Stimulated activated CD8-positive, alpha-beta memory T cell treated with anti-CD3 and anti-CD28 coated beads, Interleukin-4, amount 100 ng/mL, for 1 hour (primary cell): ENCODE measurements at places on chromosomes 1 and 21.

DNA sequence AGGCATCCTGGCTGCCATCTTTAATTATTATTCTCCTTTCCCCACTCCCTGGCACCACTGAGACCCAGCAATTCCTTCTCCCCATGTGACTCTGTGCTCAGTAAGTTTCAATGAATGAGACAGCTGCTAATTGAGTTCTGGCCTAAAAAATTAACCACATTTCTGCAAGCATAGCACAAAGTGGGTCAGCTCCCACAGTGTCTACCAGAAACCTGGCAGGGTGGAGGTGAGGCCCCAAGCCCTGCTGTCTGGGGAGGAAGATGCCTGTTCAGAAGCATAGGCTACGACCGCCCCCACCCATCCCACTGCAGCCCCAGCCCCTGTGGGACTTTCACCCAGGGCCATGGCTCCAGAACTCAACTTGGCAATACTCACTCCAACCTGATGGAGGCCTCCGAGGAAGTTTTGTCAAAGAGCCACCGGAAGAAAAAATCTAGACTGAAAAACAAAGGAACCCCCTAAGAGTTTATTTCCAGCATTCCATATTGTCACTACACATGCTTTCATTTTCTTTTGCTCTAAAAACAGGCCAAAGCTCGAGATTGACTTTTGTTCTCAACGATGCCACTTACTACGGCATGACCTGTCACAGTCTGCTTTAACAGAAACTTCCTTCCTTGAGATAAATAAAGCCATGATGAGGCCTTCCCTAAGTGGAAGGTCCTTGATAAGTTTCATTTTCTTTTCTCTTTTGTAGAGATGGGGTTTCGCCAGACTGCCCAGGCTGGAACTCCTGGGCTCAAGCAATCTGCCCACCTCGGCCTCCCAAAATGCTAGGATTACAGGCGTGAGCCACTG is 26.5 kb downstream of the TMEM63A start:
- DNase-seq = no peak

- no peak for DNase-seq
Measured at GRCh38 chr1:217718873-217719272, 87.7 kb downstream of the SPATA17 start.

DNA sequence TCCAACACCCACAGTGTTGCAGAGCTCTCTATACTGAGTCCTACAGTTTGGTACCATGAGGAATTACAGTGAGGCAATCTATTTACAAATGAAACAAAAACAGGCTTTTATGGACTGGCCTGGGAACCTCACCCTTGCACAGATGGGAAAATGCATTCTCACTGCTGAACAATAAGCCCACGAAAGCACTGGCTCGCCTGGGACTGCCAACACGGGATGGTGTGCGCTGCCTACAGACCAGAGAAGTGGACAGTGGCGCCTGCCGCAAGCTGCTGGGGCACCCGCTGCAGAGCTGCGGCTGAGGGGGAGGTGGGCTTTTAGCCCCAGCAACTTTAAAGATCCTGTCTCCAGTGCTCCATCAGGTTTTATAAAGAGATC is 28.5 kb upstream of the ABCG1 start:
- no peak for DNase-seq

DNA sequence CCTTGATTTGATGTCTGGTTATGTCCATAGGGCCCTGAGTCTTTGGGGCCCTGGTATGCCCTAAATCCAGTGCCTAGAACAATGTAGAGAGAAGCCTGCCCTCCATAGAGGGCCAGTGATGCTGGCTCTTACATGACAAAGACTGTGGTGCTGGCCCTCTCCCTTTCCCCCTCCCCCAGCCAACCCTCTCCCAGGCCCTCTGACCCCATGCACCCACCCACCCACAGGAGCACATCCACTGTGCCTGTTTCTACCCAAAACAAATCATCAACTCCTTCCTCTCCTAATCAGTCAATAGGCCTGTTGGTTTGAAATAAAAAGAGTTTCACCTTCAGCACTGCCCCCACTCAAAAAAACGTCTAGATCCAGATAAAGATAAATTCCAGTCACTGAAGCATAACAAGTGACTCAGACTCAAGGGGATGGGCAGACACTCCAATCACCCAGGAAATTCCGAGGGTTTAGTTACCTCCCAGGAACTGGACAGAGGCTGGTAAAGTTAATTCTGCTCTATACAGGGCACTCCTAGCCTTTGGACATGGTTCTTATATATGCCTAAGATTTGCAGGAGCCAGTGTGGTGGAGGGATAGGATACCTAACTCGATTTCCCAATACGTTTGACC is 144.8 kb upstream of the VANGL1 start:
- DNase-seq = no peak

GRCh38 chr1:197958438-197959305 is 41.5 kb downstream of the LHX9 start:
- DNase-seq = no peak

DNA sequence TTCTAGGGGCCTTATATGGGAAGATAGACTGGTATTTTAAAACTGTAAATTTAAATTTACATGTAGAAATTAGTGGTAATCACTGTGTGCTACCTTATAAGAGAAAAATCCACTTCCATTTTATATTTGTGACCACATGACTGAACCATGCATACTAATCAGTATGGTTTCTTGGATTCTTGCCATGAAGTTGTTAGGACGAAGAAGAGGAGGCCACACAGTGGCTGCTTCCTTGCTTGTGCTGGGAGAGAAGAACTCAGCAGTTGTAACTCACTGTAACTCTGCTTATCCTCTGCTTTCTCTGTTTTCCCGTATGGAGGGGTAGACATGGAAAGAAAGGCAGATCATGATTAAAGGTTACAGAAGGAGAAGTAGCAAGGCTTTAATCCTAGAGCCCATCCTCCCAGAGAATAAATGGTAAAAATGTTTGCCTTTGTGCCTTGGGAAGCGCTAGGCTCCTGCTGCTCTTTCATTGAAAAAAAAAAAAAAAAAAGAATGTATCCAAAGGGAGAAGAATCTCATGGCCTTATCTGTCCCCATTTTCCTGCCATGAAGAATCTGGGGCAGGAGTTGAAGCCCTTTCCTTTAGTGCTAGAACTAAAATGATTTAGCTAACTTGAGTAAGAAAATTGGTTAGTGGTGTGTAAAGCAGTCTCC is 32.4 kb downstream of the KCTD3 start:
- no peak for DNase-seq

DNA sequence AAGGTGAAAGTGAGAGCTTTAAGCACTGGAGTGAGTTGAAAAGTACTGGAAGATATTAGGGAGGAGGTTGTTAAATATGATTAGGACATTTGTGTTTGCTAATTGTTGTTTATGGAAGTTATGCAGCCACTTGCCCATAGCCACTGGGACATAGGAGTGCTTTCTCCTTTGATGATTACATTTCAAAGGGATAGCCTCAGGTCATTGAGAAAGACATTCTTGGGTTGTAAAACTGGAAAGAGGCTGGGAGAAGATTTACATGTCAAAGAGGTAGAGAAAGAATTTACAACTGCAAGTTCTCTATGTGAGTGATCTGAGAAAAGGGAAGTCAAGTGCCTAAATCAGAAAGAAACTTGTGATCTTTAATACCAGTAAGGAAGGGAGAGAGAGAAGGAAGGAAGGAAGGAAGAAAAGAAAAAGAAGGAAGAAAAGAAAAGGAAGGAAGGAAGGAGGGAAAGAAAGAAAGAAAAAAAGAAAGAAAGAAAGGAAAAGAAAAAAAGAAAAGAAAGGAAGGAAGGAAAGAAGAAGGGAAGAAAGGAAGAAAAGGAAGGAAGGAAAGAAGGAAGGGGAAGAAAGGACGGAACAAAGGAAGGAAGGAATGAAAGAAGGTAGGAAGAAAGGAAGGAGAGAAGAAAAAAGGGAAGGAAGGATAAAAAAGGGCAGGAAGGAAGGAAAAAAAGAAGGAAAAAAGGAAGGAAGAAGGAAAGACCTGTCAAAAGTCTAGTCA is 284.6 kb upstream of the DPYD start:
- DNase-seq = no peak
